ENCODE measurements at places on chromosomes 2 and 18.

GRCh38 chr18:79396431-79397246, 909 bp downstream of the NFATC1 start:
- peak; percentile 70 for DNase-seq

DNA sequence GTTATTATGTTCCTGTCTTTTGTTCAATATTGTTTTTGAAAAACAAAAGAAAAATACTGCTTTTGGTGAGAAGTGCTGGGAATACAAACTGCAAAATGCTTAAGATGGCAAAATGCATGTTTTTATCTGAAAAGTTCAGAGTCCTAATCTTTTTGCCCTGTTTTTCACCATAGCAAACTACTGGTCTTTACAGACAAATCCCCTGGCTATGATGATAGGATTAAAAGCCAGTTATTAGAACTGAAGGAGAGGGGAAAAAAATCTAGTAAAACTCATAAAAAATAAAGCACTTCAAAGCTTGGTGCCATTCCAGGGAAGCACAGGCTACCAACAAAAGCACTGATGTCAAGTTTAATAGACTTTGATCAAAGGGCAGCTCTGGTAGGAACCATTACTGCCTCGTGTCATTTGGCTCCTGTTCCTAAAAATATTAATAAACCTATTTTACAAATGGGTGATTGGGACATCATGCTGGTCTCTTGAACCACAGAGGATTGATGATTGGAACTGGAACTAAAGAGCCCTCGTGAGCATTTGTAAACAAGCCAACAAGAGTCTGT, 194.7 kb downstream of the RAB3GAP1 start:
- DNase-seq = no peak

DNA sequence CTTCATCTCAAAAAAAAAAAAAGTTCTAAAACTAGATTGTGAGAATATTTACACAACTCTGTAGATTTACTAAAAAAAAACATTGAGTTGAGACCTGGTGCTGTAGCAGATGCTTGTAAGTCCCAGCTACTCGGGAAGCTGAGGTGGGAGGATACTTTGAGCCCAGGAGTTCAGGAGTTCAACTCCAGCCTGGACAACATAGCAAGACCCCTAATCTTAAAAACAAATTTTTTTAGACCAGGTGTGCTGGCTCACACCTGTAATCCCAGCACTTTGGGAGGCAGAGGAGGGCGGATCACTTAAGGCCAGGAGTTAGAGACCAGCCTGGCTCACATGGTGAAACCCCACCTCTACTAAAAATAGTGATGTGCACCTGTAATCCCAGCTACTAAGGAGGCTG, 108.9 kb downstream of the MEMO1 start:
- DNase-seq = no peak

- DNase-seq = no peak
Observed at GRCh38 chr2:220104871-220105351, 477.5 kb downstream of the SLC4A3 start.

GRCh38 chr2:8636721-8637636, 44.9 kb upstream of the ID2 start:
- no peak for DNase-seq
